ENCODE measurements at places on chromosomes 5 and 9. TPM values are rescaled to one million over a fixed set of nuclear protein-coding genes. Genes with fewer than 3 reads are reported as not detected.
A peak's percentile ranks its signal among the peaks of the same experiment; 100 is the strongest.

Gene RAD17
- 18.5 TPM for total RNA-seq

Gene CREBRF
- 24.8 TPM for total RNA-seq

Gene EGFLAM
- total RNA-seq: 2.5 TPM

Gene PCSK1
- total RNA-seq: 1.4 TPM

DNA sequence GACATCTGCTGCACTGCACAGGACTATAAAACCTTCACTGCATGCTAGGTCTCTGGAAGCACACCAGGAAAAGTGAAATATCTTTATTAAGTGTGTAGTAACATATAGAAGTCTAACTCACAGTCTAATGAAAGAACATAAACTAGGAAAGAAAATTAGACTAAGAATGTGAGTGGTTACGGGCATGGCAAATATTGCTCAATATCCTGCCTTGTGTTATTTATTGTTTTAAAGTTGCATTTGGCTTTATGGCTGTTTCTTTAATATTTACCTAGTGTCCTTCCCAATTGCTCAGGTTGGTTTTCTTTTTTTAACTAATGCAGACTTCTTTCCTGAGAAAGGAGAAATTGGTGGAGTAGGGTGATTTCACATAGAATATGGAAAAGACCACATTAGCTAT is 342.4 kb downstream of the KIAA0825 start:
- DNase-seq: no peak

- no peak for DNase-seq
These were observed 4.6 kb upstream of the UGCG start for GRCh38 chr9:111891910-111892499.

DNA sequence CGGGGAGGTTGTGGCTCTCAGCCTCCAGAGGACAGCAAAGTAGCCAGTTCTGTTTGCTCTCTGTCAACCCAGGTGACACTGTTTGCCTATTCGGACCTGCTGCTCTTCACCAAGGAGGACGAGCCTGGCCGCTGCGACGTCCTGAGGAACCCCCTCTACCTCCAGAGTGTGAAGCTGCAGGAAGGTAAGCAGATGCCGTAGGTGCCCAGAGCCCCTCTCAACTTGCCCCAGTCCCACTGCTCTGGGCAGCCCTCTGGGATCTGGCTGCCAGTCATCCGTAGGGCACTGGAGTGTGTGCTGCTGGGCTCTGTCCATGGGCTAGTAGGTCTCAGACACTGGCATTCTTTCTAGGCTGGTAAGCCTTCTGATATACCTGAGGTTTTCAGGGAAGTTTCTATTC is 59.3 kb downstream of the RGS3 start:
- DNase-seq: no peak

DNA sequence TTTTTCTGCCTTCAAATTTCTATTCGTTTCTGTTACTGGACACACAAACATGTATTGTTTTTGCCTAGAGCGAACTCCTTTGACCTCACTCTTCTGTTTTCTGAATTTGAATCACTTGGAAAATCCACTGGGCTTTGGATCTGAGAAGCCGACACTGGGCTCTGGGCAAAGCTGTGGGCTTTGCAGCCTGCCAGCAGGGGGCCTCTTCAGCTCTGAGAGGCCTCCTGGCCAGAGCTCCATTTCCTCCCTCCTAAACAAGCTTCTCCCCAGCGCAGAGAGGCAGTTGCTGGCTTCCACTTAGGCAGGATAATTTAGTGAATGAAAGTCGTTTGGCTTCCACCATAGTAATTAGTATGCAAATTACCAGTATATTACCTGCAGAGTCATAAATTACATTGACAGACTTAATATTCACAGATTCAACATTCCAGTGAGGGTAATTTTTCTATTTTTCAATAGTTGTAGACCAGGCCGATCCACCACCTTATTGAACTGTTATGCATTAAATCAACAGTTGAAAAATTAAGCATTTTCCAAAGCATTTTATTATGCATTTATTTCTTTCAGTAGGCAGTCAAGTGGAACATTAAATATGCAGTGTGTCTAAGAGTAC is 104.0 kb upstream of the ZNF366 start:
- DNase-seq: peak; percentile 88

GRCh38 chr5:134609232-134609851 is 23.3 kb downstream of the SAR1B start:
- no peak for DNase-seq

DNA sequence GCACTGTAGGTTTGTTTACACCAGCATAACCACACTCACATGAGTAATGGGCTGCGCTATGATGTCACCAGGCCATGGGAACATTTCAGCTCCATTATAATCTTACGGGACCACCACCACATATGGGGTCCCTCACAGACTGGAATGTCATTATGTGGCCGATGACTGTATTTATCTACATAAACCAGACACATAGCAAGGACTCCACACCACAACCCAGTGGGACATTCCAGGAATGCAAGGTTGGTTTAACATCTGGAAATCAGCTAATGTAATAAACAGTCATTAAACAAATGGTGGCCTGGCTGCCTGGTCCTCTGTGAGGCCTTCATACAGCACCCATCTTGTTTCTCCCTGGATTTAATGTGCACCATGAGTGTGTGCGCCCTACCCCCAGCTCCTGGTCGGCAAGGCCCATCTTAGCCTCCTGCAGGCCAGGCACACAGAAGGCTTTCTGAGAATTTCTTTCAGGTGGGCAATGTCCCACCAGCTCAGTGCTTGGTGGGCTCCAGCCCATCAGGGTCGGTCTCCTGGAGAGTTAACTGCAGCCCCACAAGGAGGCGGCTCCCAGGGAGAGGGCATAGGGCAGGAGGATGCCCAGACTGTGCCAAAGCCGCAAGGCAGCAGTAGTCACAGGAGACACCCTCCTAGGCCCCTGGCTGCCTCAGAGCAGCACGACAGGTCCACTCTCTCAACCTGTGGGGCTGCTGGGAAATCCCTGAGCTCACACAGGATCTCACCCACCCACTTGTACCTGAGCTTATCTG is 35.9 kb upstream of the SARDH start:
- peak; percentile 12 for DNase-seq

GRCh38 chr5:59828623-59829022 is 64.9 kb downstream of the PDE4D start:
- DNase-seq: no peak

DNA sequence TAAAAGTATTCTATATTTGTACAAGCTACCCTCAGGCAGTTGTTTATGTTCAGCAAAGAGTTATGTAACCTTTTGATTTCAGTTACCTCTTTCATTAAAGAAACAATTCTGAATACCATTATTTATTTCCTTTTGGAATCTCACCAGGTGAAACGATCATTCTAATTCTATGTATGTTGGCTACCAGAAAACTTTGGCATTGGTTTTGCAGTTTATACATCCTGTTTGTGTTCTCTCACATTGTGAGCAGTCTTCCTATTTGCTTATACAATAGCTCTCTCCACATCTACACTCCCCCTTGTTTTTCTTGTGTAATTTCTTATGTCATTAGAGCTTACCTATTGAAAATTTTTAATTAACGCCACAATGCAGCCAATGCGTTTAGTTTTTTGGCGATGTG is 276.0 kb upstream of the MPDZ start:
- no peak for DNase-seq

GRCh38 chr9:99816392-99816791 is 5.3 kb upstream of the NR4A3 start:
- no peak for DNase-seq

DNA sequence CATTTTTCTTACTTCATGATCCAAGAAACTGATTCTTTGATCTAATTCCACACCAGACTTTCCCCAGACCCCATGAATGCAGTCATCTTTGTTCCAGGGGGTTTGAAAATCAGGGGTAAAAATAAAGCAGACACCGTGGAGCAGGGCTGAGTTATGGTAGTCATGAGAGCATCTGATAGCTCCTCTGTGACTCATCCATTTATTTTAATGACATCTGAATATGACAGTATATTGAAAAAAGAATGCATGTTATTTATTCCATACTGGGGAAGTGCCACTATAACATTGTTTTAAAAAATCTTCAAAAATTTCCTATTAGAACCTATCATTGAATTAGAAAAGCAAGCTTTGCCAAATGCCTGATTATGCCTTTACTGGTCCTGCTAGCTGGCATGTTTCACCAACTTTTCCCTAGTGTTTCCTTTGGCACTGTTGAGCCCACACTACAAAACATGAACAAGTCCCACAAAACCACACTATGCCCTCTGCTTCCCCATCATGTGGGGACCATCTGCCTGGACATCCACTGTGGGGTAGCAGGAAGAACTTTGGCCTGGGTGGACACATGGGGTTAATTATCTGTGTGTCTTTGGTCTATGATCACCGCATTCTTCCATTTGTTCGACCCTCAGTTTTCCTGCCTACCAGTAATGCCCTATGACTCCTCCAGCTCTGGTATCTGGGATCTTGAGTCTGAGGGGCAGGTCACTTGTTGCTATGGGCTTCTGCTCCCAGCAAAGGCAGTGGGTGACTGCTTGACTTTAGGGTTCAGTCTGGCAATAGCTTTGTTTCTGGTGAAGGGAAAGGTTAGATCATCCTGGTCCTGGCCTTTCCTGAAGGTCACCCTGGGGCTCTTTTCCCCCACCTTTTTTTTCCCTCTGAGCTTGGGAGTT is 82.7 kb upstream of the PANK3 start:
- no peak for DNase-seq

GRCh38 chr5:35990941-35991611 is at the start of gene UGT3A1:
TSS of gene UGT3A1 (minus strand) at chr5:35991390. CDS start at chr5:35991240, 150 bp downstream.
- peak; percentile 33 for DNase-seq

GRCh38 chr5:127942246-127943060 is 141.1 kb upstream of the SLC12A2 start:
- DNase-seq: no peak
